ENCODE measurements at places on chromosomes 7 and 10. TPM values are rescaled to one million over a fixed set of nuclear protein-coding genes. Genes with fewer than 3 reads are reported as not detected.

GRCh38 chr10:132548106-132548823 lies 10.7 kb downstream of the INPP5A start:
- H3K36me3 ChIP-seq, result no peaks in the 10 kb centered on the region
- H3K4me3 ChIP-seq, result no peak overlapping the region
- no peaks in the 10 kb centered on the region for H3K27me3 ChIP-seq
- no peak overlapping the region for H3K27ac ChIP-seq

DNA sequence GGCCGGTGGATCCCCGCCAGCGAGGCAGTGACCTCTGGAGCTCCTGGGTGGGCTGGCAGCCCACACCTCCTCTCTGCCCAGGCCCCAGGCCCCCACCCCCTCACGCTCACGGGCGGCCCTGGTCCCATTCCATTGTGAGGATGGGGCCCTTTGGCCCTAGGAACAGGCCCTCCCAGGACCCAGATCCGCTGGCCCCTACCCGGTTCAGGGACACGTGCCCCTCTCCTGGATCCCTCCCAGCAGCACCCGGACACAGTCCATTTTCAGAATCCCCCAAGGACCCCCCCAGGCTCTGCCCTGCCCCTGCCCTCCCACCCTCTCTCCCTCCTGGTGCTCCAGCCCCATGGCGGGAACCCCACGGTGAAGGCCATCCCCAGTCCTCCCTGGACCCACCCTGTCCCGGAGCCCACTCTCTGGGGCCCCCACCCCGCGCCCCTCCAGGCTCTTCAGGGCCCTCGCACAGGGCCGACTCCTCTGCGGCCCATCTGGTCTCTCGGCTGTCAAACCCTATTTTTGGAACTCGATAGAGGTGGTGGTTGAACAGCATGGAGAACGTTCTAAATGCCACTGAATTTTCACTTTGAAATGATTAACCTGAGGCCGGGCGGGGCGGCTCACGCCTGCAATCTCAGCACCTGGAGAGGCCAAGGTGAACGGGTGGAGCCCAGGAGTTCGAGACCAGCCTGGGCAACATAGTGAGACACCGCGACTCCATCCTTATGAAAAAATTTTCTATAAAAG lies 8.1 kb downstream of the ADAP1 start:
- no peaks in the 10 kb centered on the region for H3K27me3 ChIP-seq
- no peaks in the 10 kb centered on the region for H3K36me3 ChIP-seq
- H3K27ac ChIP-seq, result no peak overlapping the region
- H3K4me3 ChIP-seq, result no peak overlapping the region
- no peaks in the 10 kb centered on the region for H3K4me1 ChIP-seq
- DNase-seq, result no peak

GRCh38 chr10:71260622-71261325 lies 48.4 kb downstream of the UNC5B start:
- H3K36me3 ChIP-seq, result no peaks in the 10 kb centered on the region
- no peaks in the 10 kb centered on the region for H3K4me1 ChIP-seq
- no peak overlapping the region for H3K27ac ChIP-seq
- DNase-seq, result no peak

DNA sequence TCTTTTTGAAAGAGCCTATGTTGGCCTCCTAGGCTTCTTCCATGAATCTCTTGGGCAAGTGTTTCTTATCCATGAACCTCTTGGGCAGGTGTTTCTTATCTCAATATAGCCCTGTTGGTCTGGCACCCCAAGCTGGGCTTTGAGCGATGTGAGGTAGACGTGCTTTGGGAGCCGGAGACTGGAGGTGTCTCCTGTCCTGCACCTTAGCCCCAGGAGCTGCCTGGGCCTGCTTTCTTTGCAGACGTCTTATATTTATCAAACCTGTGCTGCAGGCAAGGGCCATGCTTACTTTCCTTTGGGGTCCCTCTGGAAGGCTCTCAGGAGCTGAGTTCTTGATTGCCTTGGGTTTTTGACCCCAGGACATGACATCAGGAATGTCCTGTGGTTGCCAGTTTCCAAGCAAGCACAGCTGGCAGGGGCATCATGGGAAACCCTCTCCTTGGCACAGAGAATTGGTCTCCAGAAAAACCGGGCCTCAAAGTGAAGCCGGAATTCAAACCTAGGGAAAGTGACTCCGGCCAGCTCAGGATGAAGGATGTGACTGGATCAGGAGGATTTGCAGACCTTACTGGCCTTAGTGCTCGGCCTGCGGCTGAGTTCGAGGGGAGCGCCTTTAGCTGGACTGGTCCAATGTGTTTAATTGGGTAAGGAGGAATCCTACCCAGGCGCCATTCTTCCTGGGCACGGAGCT lies 2.8 kb downstream of the JAKMIP3 start:
- no peak overlapping the region for H3K27ac ChIP-seq
- H3K27me3 ChIP-seq, result no peaks in the 10 kb centered on the region
- peaks cover 7% of the 10 kb centered on the region for H3K4me1 ChIP-seq
- DNase-seq, result no peak

- no peak overlapping the region for H3K4me3 ChIP-seq
- H3K27ac ChIP-seq, result no peak overlapping the region
- H3K4me1 ChIP-seq, result peaks cover 19% of the 10 kb centered on the region
- H3K36me3 ChIP-seq, result no peaks in the 10 kb centered on the region
- no peak for DNase-seq
Observed at GRCh38 chr7:515628-516027, 4.0 kb downstream of the PDGFA start.

DNA sequence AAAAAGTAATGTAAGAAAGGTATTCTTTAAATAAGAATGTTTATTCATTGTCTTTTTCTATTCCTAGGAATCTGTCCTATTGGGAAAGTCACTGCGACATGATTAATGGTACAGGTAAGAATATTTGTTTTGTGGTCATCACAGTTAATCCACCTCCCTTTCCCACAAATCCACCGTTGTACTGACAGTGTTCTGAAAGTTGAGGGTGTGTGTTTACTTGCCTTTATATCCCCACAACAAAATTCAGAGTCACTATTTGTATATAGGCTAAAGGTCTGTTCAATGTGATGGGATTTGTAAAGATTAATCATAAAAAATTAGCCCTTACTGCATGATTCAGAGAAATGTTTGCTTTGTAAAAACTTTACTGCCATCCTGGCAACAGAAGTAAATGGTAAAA lies 27.9 kb downstream of the CD36 start:
- H3K36me3 ChIP-seq, result no peaks in the 10 kb centered on the region
- no peak overlapping the region for H3K27ac ChIP-seq
- H3K4me1 ChIP-seq, result no peaks in the 10 kb centered on the region
- H3K4me3 ChIP-seq, result no peak overlapping the region
- no peak for DNase-seq
- H3K27me3 ChIP-seq, result no peaks in the 10 kb centered on the region

- no peak overlapping the region for H3K27ac ChIP-seq
- no peak overlapping the region for H3K4me3 ChIP-seq
- H3K4me1 ChIP-seq, result no peaks in the 10 kb centered on the region
Observed at GRCh38 chr10:84783386-84783785, 455.0 kb downstream of the CCSER2 start.

- peak overlapping the region; percentile 97 for H3K4me3 ChIP-seq
- no peaks in the 10 kb centered on the region for H3K27me3 ChIP-seq
- DNase-seq, result no peak
Observed at GRCh38 chr10:80454513-80455460, 677 bp downstream of the TSPAN14 start.

DNA sequence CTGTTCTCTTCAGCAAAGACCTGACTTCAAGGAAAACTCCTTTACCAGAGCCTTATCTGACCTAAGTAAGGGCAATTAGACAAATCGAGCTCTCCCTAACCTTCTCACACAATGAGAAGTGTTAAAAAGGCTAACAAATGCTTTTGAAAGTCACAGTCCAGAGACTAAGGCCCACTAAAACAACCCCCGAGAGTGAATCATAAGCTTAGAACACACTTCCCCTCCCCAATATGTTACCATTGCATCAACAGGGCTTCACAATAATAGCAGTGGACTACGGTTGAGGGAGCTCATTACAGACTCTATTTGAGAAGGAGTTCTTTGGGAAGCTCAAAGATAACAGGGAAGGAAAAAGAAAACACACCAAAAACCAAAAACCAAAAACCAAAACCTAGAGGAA lies 28.6 kb upstream of the ZEB1 start:
- no peaks in the 10 kb centered on the region for H3K4me1 ChIP-seq
- H3K4me3 ChIP-seq, result no peak overlapping the region
- H3K27me3 ChIP-seq, result no peaks in the 10 kb centered on the region
- H3K27ac ChIP-seq, result no peak overlapping the region
- no peak for DNase-seq
- H3K36me3 ChIP-seq, result no peaks in the 10 kb centered on the region

DNA sequence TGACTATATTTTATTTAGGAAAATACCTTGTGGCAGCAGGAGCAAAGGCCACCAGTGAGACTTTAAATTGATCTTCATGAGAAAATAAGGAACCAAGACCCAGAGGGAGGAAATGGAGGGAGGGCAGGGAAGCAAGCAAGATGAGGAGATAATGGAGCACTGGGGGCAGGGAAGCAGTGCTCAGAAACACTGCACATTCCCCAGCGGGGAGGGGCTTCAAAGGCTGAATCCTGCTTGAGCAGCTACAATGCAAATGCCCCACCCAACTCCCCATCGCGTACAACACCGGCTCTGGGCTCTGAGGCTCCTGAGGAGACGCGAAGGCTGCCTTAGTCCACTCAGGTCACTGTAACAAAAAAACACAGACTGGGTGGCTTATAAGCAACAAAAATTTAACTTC lies 503.8 kb downstream of the GRID1 start:
- DNase-seq, result no peak
- no peaks in the 10 kb centered on the region for H3K4me1 ChIP-seq
- no peak overlapping the region for H3K4me3 ChIP-seq
- H3K27ac ChIP-seq, result no peak overlapping the region
- no peaks in the 10 kb centered on the region for H3K27me3 ChIP-seq
- H3K36me3 ChIP-seq, result no peaks in the 10 kb centered on the region

DNA sequence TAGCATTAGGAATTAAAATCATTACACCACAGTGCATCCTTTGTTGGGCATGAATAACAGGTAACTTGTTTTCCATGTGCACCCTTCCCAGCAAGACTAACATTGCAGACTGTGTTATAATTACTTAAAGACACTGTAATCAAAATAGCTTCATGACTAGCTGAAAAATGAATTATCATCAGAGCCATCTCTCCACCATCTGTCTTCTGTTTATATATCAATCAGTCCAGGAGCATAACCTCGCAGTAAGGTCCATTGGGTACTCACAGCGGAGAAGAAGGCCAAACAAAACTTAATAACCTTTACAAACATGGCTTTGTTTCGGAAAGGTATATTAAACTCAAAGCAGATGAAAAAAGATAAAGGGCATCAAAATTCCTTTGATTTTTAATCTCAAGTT lies 90.6 kb downstream of the ODAD2 start:
- DNase-seq, result no peak
- H3K36me3 ChIP-seq, result no peaks in the 10 kb centered on the region
- no peak overlapping the region for H3K27ac ChIP-seq
- no peaks in the 10 kb centered on the region for H3K27me3 ChIP-seq

GRCh38 chr10:15201589-15202300 lies 33.3 kb upstream of the NMT2 start:
- no peaks in the 10 kb centered on the region for H3K27me3 ChIP-seq
- DNase-seq, result no peak
- H3K4me3 ChIP-seq, result no peak overlapping the region
- H3K4me1 ChIP-seq, result peaks cover 59% of the 10 kb centered on the region
- no peaks in the 10 kb centered on the region for H3K36me3 ChIP-seq

Gene ARHGAP22
- not detected for total RNA-seq

Gene FXYD4
- not detected for total RNA-seq

Gene PURB
- 17.4 TPM for total RNA-seq

Gene ECHDC3
- 1.6 TPM for total RNA-seq

Gene ADAM22
- 0.64 TPM for total RNA-seq

Gene CRHR2
- not detected for total RNA-seq

Gene BICC1
- total RNA-seq, result not detected

All from CD4-positive, alpha-beta T cell (primary cell).